NCI-H1436 (cell line): ENCODE measurements at places on chromosomes 1 and 21.

DNA sequence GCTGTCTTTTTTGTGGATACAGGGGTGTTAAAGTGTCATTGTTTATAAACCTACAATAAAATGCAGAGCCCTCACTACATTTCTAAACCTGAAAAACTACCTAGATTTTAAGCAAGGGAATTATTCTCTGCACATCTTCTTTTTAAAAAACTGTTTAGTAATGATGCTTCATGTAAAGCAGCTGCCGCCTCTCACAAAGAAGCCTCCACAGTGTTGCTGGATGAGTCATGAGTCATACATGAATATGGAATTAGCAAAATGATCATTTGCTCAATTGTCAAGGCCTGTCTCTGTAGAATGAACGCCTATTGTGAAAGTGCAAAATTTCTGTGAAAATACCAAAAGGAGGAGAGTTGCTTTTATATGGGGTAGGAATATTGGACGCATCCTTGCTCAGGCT, 259.5 kb upstream of the CHRM3 start:
- DNase-seq: no peak

DNA sequence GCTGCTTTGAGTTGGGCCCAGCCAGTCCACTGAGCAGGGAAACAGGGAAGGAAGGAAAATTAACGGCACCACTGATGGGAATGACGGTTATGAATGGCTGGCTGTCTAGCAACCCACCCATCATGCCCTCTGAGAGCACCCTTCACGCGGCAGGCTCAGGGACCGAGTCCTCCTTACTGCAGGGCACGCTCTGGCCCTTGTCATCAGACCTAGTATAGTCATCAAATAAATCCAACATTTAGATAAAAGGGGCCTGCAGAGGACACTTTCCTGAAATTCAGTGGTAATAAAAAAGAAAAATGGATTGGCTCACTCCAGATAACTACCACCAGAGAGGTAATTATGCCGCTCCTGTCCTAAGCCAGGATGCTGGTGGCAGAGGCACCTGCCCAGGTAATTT, 509.4 kb downstream of the MATN1 start:
- DNase-seq: no peak

DNA sequence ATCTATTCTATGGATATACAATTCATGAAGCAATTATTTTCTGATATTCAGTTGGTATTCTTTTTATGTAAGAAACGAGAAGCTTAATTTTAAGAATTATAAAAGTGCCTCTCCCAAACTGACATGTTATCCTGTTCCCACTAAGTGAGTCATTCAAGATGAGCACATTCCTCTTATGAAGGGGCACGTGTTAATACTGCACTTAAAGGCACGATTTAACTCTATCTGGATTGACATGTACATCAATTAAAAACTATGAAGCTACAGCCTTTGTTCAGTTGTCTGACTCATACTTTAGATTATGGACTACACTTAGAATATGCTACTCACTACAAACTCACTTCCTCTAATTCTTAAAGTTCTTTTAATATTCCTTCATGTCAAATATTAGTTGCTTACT, 111.6 kb downstream of the CYYR1 start:
- DNase-seq: no peak

DNA sequence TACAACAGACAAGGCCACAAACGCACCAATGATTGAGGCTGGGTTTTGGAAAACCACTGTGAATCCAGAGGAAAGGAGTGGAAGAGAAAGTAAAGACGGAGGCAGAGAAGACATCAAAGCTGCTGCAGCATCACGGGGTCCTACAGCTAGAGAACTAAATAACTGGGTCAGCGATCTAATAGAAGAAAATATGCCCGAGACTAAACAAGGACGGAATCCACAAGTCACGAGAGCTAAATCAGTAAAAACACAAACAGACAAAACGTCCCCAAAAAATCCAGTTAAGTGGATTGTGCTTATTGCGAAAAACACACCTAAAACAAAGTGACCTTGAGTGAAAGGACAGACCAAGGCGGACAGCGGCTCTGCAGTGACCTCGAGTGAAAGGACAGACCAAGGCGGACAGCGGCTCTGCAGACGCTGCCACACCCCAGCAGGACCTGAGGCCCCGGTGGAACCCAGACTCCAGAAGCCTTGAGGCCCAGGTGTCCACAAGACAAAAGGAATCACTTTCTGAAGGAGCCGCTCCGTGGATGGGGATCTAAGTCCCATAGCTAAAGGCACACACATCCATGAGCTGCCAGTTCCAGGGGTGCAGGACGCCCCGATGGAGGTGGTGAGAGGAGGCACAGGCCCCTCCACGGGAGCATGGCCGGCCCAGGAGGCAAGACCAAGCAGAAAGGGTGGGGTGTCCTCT, 6.0 kb downstream of the FTCD start:
- no peak for DNase-seq

DNA sequence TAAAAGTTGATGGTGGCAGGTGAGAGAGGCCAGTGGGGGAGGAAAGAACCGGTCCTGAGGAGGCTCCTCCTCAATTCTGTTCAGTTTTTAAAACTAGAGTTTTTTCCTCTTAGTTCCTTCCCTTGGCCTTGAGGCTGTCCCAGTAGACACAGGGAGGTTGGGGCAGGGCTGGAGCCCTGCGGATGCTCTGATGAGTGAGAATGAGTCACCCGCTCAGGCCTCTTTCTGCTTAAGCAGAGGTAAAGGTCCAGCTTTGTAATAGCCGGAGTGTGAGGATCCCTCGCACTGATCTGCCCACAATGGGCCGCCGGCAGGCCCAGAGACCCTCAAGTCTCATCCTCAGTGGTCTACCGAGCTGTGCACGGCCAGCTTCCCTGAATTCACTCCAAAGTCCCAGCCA, 49.6 kb upstream of the IRF2BP2 start:
- DNase-seq: no peak

- DNase-seq: no peak
Measured at GRCh38 chr1:204225841-204226735, 12.3 kb upstream of the GOLT1A start.

- no peak for DNase-seq
Measured at GRCh38 chr1:153087652-153088051, 6.7 kb downstream of the SPRR2E start.

- DNase-seq: no peak
Measured at GRCh38 chr1:227938911-227939790, 8.6 kb downstream of the WNT9A start.

- DNase-seq: no peak
Measured at GRCh38 chr1:39348278-39348677, 143.2 kb upstream of the BMP8A start.

DNA sequence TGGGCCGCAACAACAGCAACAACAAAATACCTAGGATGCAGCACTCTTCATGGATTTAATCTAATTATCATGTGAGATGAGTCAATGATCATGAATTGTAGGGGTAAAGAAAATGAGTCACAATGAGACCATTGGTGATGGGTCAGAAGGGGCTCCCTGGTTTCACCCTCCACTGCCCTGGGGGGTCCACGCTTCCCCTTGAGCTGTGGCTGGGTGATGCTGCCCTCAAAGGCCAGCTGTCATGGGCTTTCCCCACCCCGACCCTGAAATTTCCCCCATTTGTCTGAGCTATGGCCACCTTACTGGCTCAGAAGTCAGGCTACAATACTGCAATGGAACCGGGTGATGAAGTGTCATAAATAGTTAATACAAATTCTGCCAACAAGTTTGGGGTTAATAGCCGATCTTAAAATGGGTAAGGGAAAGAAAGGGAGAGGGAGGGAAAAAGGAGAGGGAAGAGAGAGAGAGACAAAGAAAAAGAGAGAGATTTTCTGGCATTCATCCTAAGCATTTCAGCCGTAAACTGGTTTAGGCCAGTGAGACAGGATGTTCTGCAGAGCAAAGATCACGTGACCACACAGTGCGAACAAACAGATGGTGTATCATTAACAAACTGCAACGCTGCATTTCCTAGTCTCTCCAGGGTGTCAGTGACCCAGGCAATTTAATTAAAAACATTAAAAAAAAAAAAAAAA, 143.4 kb upstream of the ERRFI1 start:
- DNase-seq: peak; percentile 68

GRCh38 chr1:156134716-156135435, 18.5 kb upstream of the SEMA4A start:
- DNase-seq: no peak

DNA sequence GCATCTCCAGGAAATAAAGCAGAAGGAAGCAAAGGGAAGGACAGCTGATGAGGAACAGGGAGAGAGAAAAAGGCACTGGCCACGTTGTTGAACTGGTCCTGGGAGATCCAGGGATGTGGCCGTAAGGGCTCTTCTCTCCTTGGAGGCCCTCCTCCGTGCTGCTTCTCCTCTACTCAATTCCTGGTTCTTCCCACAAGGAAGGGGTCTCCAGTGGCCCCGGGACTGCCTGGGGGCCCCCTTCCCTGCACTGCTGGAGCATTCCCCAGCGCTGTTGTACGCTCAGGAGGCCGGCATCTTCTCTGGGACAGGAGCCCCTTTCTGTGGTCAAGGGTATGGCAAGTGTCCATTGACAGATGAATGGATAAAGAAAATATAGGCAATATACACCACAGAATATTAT, 88.5 kb upstream of the TLR5 start:
- no peak for DNase-seq

DNA sequence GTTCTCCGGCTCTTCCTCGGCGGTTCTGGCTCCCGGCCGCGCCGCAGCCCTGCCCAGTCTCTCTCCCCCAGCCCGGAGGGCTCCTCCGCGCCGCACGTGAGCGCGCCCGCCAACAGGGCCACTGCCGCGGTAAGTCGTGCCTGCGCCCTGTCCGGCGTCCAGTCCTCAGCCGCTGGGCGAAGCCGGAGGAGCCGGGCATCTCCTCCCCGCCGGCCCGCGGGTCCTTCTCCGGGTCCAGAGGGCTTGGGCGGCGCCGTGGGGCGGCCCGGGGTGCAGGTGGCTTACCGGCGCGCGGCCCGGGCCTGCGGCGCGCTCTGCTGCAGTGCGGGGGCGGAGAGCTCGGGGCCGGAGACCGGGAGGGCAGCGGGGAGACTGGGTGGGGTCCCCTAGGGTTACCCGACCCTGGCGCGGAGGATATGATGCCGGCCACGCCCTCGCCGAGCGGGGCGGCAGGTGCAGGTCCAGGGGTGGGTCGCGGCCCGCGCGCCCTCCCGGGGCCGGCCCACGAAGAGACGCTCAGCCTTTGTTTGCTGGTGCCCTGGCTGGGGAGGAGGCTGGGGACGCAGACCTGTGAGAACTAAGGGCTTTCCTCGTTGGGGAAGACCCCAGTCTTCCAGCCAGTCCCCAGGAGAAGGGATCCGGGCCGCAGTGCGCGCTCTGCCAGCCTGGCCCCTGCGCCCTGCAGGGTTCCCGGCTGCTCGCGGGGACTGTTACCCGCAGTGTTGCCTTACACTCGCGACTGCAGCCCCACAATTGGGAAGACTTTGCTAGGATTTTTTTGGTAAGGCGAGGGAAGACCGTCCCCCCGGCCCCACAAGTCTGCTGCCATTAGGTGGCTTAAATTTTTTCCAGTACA, at the start of gene DOP1B:
Gene DOP1B (plus strand): TSS at position 10 of the 856 bp plus-strand sequence. CDS start 7,910 bp downstream, outside the sequence.
- DNase-seq: peak; percentile 22

DNA sequence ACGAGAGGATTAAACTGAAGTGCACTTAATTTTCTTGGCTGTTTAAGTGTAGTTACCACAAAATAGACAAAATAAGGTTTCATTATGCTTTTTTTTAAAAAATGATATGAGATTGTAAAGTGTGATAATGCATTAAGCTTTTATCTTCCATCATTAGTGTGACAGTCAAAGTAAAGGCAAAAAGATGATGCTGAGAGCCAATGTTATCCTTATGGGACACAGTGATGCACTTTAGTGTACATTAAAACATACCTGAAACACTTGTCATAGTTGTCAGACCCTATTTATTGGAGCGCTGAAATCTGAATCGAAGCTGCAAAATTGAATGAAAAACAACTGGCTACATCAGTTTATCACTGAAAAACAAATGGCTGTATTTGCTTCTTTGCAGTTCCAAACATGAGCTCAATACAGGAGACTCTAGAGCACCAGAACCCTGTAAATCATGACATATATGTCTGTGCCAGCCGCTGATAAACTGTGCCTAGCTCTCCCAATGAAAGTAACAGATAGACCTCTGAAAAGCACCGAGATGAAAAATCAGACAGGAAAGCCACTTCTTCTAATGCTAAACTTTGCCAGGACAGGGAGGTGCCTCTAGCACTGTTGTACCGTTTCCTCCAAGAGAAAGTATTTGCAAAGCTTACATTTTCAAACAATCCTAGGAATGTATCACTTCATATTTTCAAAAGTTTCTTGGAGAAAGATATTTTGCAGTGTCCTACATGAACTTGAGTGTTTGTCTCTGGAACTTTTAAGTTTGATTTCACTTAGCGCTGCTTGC, 120.7 kb upstream of the TMPRSS15 start:
- no peak for DNase-seq

DNA sequence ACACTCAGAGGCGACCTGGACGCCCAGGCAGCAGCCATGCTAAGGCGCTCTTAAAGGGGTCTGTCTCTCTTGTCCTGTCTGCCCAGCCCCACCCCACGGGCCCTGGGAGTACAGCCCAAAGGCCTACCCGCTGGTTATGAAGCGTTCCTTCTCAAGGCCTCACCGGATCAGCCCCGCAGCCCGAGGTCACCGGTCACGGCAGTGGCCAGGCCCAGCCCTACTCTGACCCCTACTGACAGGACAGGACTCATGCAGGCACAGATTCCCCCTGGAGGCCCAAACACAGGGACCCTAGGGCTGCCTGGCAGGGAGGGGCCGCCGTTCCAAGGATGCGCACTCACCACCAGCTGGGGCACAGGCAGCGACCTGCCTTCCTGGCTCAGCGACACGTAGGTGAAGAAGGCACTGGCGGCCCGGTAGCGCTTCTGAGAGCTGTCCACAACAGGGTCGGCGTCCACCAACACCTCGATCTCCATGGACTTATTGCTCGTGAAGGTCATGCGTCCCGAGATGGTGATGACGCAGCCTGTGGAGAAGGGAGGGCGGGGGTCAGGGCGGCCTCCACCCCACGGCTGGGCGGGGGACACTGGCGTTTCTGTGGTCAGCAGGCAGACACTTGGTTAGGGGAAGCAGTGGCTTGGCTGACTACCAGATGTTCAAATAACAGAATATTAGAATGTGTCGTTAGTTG, 20.0 kb upstream of the GPR153 start:
- DNase-seq: no peak

GRCh38 chr1:201557572-201557958, 18.6 kb downstream of the NAV1 start:
- DNase-seq: no peak

DNA sequence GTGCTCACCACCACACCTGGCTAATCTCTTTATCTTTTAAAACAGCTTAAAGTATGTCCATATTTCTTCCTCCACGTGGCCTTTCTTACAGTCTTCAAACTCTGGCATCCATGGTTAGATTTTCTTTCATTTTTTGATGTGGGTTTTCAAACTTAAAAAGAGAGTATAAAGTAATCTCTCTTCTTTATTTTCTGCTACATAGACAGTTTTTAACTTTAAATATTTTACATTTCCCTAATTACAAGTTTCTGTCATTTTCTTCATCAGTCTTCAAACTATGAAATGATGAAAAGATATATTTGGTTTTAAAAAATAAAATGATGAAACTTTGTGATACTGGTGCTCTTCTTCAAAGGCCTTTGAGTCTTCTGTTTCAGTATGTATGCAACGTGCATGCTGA, 143.5 kb upstream of the ESRRG start:
- no peak for DNase-seq
